HuH-7.5 (cell line): ENCODE measurements at places on chromosomes 13 and 19.

- DNase-seq, result no peak
Observed at GRCh38 chr13:39269004-39269403, 230.7 kb downstream of the NHLRC3 start.

DNA sequence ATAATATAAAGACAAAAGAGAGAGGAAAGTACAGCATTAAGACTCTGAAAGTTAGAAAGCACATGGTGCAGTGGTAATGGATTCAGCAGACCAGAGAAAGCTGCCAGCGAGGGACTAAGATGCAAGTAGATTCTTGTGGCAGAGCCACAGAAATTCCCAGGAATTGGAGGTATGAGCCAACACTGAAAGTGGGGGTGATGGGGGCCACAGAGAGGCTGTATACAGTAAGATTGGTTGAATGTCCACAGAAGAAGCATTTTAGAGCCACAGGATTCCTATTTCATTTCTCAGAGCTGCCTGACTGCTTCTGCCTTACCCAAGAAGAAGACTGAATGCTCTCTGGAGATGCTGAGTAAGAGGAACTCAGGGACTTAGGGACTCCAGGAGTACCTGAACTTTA, 295.0 kb downstream of the LMO7 start:
- no peak for DNase-seq

GRCh38 chr13:20411638-20412342, 113.9 kb downstream of the CRYL1 start:
- no peak for DNase-seq

GRCh38 chr13:73055813-73056564, 2.8 kb upstream of the KLF5 start:
- DNase-seq, result no peak

GRCh38 chr13:53105890-53106289, 77.3 kb downstream of the OLFM4 start:
- no peak for DNase-seq

GRCh38 chr13:38866649-38867048, 124.0 kb downstream of the STOML3 start:
- no peak for DNase-seq

DNA sequence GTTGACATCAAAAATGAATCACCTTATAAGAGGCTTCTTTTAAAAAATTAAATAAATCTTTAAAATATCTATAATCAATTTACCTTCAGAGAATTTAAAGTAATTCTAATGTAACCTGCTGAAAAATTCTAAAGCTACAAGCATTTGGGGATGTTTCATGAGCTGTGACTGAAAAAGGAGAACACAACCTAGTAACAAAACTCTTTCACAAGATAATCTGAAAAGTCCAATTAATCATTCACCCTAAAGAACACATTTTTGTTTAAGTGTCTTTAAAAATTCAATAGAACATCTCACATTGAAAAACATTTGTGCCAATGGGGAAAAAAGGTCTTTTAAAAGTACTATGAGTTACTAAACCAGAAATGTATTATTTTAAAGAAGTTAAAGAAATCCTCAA, 22.8 kb downstream of the KLF12 start:
- no peak for DNase-seq

- DNase-seq, result peak; percentile 78
Observed at GRCh38 chr19:2495130-2495641, 19.3 kb downstream of the GADD45B start.

- no peak for DNase-seq
Observed at GRCh38 chr13:108033800-108034707, 181.3 kb downstream of the LIG4 start.

DNA sequence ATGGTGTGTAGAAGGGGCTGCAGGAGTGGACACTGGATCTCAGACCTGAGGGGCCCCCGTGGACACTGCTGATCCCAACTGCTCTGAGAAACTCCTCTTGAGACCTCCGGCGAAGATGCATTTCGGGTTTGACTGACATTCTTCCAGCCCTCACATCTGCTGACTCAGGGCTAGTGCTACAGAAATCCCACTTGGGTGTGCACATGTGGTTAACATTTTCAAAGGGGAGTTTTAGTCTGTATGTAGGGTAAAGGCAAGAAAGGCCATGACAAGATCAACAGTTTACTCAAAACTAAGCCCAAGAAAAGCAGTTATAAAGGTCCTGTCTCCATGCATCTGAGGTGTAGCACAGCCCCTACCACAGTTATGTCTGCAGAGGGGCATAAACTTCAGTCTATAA, 31.2 kb downstream of the DLEU7 start:
- no peak for DNase-seq

DNA sequence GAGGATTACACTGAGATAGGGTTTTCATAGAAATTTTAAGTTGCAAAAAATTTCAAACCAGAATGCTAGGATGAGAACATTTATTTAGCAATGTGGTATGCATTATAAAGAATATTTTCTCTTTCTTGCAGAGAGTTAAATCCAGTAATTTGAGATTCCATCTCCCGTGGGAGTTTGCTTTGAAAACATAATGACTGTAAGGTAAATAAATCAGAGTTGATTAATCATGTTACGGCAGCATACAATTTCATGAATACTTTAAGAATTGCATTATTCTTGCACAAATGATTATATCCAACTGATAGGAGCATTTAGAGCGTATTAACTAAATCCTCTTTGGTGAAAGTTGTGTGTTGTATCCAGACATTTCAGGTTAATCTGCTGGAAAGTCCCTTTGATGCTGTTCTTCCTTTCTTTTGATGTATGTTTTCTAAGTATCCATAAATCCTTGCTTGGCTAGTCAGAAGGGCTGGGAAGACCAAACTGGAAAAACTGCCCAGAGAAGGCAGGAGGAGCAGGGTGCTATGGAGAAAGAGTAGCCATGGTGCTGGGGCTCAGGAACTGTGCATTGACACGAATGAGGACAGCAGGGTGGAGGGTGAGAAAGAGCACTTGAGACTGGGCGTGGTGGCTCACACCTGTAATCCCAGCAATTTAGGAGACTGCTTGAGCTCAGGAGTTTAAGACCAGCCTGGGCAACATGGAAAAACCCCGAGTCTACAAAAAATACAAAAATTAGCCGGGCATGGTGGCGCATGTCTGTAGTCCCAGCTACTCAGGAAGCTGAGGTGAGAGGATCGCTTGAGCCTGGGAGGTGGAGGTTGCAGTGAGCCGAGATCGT, 4.8 kb upstream of the GJA3 start:
- no peak for DNase-seq

GRCh38 chr19:18465964-18466339, 28.0 kb upstream of the ISYNA1 start:
- DNase-seq, result no peak

DNA sequence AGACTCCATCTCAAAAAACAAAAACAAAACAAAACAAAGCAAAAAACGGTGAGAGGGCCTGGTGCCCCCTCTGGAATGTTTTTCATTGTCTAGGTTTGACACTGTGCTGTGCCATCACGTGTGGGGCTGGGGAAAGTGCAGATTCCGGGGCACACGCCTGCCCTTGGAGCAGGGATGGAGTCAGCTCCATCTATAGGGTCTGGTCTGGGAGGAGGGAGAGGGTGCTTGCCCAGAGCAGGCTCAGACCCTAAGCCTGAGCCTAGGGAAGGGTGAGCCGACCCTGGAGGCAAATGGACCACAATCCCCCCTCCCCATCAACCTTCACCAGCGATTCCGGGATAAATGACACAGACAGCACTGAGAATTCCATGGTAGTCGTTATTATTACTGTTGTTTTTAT, 10.9 kb upstream of the ZBTB32 start:
- DNase-seq, result no peak

DNA sequence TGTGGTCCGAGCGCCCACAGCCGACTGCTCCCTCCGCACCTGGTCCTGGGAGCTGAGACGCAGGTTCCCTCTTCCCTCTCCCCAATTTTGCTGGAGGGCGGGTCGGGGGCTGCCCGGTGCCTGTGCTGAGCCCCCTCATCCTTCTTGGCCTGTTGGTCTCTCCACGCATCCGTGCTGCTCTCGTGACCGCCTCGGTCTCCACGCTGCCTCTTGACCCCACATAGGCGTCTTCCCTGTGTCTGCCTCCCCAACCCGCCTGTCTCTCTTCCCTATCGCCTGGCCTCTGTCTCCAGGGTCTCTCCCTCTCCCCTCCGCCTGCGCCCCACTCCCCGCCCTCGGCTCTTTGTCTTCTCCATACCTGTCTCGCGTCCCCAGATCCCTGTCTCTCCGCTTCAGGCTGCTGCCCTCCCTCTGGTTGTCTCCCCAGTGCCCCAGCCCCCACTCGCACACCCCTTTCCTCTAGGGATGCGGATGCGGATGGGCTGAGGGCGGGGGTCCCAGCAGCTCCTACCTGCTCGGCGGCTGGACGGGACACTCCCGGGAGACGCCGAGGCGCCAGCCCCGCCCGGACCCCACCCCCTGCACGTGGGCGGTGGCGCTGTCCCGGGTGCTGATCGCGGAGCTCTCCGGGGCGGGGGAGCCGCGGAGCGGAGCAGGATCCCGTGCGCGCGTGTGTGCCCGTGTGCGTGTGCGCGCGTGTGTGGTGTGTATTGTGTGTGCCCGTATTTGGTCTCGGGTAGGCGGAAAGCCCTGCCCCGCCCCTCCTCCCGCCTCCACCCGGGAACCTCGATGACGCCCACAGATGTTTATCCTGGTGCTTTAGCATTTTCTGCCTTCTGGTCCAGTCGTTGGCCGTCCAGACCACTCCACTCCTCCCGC, at the start of gene SYT5:
Gene SYT5 (minus strand): TSS at position 684 of the 879 bp plus-strand sequence. CDS start 1,248 bp downstream, outside the sequence.
- peak; percentile 84 for DNase-seq

- no peak for DNase-seq
Observed at GRCh38 chr13:99980201-99980823, 1.3 kb upstream of the ZIC2 start.

- no peak for DNase-seq
Observed at GRCh38 chr19:49667473-49667872, 1.7 kb downstream of the BCL2L12 start.

GRCh38 chr19:35027851-35028599, 2.2 kb upstream of the SCN1B start:
- DNase-seq, result no peak
